ENCODE measurements at places on chromosomes 7 and 10. TPM values are rescaled to one million over a fixed set of nuclear protein-coding genes. Genes with fewer than 3 reads are reported as not detected.

DNA sequence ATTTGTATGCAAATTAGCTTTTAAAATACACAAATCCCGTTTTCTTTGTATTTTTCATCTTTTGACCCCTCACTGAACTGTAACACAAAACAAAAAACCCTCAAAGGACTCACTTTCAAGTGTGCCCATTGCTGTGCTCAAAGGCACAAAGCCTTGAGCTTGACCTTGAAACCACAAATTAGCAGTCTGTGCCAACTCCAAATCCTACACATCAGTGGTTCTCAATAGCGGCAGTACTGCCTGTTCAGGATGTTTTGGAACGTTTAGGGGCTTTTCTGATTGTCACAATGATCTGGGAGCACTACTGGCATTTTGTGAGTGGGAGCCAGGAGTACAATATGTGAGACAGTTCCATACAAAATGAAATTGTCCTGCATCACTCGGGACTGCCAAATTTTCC, 55.5 kb downstream of the KDM7A start:
- DNase-seq, result no peak

GRCh38 chr10:80529604-80530003, 8.1 kb upstream of the SH2D4B start:
- no peak for DNase-seq

GRCh38 chr10:24118246-24118645, 90.7 kb upstream of the KIAA1217 start:
- DNase-seq, result no peak

Gene AKR1C8
- polyA plus RNA-seq, result not detected

Gene ZPBP
- polyA plus RNA-seq, result not detected

DNA sequence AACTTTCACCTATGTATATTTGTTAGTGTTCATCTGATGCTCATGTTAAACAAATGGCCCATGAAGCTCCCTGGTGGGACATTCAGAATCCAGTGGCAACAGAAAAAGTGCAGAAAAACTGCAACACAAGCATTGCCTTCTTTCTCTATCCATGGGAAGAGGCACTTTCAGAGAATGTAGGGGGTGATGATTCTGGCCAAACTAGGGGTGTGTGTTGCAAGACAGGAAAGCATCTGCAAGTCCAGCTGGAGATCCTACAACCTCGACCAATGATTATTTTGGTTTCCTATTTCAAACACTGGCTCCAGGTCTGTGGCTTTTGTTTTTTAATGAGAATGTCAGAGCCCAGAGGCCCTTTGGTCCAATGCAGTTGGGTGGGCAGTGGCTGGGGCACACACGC, 198.7 kb downstream of the CXCL12 start:
- no peak for DNase-seq

Gene SDK1
- 0.75 TPM for polyA plus RNA-seq

Gene PHYHIPL
- polyA plus RNA-seq, result 0.09 TPM

- no peak for DNase-seq
Measured at GRCh38 chr10:71598621-71599055, 120.9 kb downstream of the C10orf105 start.

DNA sequence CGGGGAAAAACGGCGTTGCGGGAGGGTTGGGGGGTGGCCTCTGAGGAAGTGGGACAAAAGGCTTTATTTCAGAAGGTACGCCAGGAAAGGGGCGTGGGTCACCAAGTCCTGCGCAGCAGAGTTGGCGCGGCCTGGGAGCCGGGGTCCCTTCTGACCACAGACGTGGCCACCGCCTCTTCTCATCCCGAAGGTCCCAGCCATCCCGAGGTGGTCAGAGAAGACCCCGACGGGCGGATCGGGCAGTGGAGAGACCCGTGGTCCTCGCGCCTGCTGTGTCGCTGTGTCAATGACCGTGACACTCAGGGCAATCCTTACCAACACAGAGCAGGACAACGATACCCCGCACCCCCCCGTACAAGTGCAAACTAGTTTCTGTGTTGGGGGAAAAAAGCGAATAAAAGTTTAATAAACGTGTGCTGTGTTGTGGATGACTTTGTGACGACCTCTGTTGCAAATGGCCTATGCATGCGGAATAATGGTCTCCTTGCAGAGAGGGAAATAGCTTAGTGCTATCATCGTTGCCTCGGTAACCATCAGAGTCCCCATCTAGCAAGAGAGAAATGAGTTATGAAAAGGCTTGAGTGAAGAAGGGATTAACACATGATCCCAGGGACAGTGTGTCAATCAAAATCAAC, 19.4 kb upstream of the GATA3 start:
- DNase-seq, result no peak

DNA sequence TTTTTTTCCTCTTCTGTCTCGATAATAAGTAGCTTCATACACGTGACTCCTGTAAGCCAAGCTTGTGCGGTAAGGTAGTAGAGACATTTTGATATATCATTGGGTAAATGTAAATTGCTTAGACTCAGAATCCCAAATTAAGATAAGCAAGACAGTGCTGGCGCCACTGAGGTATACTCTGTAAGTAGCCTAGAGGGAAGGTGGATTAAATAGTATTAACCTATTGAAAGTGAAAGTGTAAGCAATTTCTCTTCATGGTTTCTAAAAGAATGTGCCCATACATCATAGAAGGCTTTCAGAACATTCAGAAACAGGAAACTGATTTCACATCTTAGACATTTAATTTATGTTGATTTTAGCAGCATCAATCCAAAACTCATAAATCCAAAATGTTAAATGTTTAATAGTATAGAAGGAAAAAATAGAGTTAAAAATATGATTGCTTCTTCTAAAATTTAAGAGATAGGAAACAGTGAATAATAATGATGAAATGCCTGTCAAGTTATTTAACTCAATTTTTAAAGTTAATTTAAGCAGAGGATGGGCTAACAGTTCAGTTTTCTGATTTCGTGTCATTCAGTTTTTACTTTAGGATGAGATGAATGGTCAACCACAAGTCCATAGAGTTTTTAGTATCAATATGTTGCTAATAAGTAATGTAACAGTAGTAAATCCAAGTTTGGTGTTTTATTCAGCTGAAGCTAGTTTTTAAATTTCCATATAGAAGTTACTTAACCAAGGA, 36.8 kb downstream of the LRRC72 start:
- no peak for DNase-seq

- DNase-seq, result no peak
Measured at GRCh38 chr10:130242513-130242912, 106.3 kb downstream of the GLRX3 start.

GRCh38 chr10:62374862-62375710, 917 bp downstream of the ZNF365 start:
- no peak for DNase-seq

GRCh38 chr7:132298790-132299189, 277.5 kb downstream of the PLXNA4 start:
- no peak for DNase-seq

- no peak for DNase-seq
Measured at GRCh38 chr7:88686468-88687229, 72.9 kb upstream of the ZNF804B start.
